CD4-positive, CD25-positive, alpha-beta regulatory T cell (primary cell): ENCODE measurements at places on chromosomes 4 and X. TPM values are rescaled to one million over a fixed set of nuclear protein-coding genes. Genes with fewer than 3 reads are reported as not detected.

The AMTN gene
- total RNA-seq: not detected

DNA sequence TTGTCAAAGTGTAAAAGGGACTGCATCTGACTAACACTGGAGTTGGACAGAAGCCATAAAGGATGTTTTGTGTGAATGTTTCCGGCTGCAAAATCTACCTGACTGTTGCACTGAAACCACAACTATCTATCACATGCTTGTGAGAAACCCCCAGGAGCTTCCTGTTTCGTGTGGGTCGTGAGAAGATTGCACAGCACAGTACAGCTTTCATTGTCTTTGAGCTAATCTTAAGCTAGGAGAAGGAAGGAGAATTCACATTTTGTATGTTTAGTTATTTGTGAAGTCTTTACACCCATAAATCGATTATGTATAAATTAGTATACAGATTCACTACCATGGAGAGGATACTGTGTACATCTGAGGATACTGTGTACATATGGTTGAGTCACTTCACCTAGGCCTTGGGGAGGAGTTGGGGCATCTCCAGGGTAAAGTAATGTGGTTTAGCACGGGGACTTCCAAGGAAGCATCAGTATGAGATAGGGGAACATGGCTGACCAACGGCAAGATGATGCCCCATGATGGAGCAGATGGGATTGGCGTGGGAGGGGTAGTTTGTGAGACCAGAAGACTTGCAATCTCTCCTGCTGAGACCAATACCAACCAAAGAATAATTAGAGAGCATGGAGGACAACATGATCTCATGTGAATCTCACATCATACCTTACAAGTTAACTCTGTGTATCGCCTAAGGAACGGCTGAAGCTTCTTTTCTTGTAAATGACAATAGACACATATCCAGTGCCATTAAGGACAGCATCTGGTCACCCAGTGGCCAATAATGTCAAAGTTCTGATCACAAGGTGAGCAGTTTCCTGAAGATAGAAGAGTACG lies 43.1 kb upstream of the FAM9C start:
- peak; percentile 63 for DNase-seq
- H3K36me3 ChIP-seq: no peaks in the 10 kb centered on the region
- H3K27ac ChIP-seq: peak overlapping the region; percentile 96
- H3K27me3 ChIP-seq: no peaks in the 10 kb centered on the region

The NAP1L2 gene
- 11.4 TPM for total RNA-seq

The ODAPH gene
- not detected for total RNA-seq

The NUP62CL gene
- total RNA-seq: 3.3 TPM

GRCh38 chr4:27714073-27714472 lies 853.4 kb downstream of the STIM2 start:
- H3K36me3 ChIP-seq: no peaks in the 10 kb centered on the region
- no peaks in the 10 kb centered on the region for H3K27me3 ChIP-seq
- no peaks in the 10 kb centered on the region for H3K4me1 ChIP-seq
- no peak for DNase-seq

- DNase-seq: no peak
- peak overlapping the region; percentile 80 for H3K4me3 ChIP-seq
- H3K36me3 ChIP-seq: no peaks in the 10 kb centered on the region
- H3K27ac ChIP-seq: peak overlapping the region; percentile 79
- no peaks in the 10 kb centered on the region for H3K27me3 ChIP-seq
These were observed 587 bp downstream of the TIMM8A start for GRCh38 chrX:101347859-101348451.

The TGIF2LX gene
- not detected for total RNA-seq

The TBX22 gene
- not detected for total RNA-seq

DNA sequence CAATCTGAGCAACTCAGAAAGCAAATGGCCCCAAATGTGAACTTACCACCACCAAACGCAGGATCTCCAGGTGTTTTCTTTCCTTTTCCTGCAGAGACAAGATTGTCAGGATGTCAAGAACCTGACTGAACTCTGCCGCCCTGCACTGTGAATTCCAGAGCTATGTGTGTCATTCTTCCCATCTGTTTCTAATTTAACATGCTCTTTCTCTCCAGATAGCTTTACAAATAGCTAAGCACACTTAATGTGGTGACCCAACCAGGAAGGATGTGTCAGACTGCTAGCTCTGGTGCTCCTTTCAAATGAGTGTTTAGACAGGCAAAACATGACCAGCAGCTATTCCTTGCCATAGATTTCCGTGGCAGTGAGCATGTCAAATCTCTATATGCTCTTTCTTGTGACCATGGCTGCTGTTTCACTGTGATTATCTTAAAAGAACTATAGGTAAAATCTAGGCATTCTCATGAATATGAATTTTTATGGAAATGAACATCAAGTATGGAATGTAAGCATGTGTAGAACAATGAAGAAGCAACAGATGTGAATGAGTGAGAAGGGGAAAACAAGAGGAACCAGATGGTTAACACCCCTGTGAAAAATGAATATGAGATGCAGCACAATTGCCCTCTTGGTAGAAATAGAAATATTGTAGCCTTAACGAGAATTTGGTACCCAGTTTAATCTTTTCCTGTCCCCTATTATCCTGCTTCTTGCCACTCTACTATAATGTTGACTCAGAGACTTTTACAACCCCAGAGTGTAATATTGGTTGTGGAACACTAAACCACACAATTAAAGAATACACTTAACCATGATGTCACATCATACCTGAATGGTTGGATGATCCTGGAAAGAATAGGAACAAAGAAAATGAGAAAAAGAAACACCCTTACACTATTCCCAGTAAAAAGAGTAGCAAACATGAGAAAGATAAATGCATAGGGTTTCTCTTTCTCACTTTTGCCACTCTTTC lies 247.8 kb upstream of the DKK2 start:
- H3K4me3 ChIP-seq: no peak overlapping the region
- no peaks in the 10 kb centered on the region for H3K36me3 ChIP-seq
- H3K27ac ChIP-seq: no peak overlapping the region
- H3K4me1 ChIP-seq: no peaks in the 10 kb centered on the region
- no peak for DNase-seq
- no peaks in the 10 kb centered on the region for H3K27me3 ChIP-seq

GRCh38 chrX:1928805-1929204 lies 313.9 kb downstream of the ASMT start:
- H3K4me1 ChIP-seq: no peaks in the 10 kb centered on the region
- no peak overlapping the region for H3K4me3 ChIP-seq
- no peaks in the 10 kb centered on the region for H3K36me3 ChIP-seq
- H3K27me3 ChIP-seq: no peaks in the 10 kb centered on the region
- H3K27ac ChIP-seq: no peak overlapping the region

DNA sequence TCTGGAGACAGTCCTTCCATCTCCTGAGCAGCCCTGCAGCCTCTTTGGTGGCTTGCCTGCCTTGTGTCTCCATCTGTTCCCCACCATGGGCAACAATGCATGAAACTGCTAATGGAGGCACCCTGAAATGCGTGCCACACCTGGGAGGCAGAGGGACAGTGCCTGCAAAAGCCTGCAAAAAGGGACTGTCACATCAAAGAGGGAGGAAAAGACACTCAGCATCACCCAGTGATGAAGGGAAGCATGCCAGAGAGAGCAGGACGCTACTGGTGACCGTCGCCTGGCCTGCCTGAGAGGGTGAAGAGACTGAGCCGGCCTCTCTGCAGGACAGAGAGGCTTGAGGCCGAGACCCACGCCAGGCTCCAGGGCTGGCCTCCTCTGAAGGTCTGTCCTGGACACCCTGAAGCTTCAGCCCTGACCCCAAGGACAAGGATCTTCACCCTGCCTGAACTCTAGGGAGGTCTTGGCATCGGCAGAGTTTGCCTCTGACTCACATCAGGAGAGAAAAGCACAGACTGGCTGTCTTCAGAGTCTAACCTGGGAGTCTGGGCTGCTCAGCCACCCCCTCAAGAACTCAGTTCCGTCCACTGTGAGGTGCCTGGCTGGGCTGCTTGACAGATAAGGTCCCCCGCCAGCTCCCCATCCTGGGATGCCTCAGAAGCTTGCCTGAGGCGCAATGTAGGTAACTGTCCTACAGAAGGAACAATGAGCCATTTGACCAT lies 8.1 kb downstream of the ACSL1 start:
- peaks cover 18% of the 10 kb centered on the region for H3K4me1 ChIP-seq
- H3K36me3 ChIP-seq: no peaks in the 10 kb centered on the region
- H3K27me3 ChIP-seq: no peaks in the 10 kb centered on the region
- DNase-seq: no peak
- no peak overlapping the region for H3K4me3 ChIP-seq
- H3K27ac ChIP-seq: no peak overlapping the region

DNA sequence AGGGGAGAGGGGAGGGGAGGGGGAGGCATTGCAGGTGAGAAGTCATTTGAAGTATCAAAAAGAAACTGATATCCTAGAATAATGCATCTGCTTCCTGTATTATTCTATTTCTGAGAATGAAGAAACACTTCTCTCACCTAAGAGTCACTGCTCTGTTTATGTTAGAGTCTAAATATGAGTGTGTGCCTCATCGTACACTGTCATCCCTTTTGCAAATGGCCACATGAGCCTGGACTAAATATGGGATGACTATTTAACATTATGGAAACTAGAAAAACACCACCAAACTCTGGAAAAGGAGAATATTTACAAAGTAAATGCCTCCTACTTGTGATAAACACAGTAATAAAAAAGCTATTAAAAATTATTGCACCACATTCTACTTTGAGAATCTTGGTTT lies 146.4 kb upstream of the NOCT start:
- no peak overlapping the region for H3K4me3 ChIP-seq
- DNase-seq: no peak
- H3K27me3 ChIP-seq: no peaks in the 10 kb centered on the region
- no peak overlapping the region for H3K27ac ChIP-seq

- no peaks in the 10 kb centered on the region for H3K36me3 ChIP-seq
- H3K4me1 ChIP-seq: no peaks in the 10 kb centered on the region
- H3K27me3 ChIP-seq: no peaks in the 10 kb centered on the region
These were observed 123.8 kb upstream of the CXCL13 start for GRCh38 chr4:77481856-77482255.

The VCX3B gene
- total RNA-seq: not detected

The MAGEA4 gene
- not detected for total RNA-seq

- no peak for DNase-seq
- H3K4me3 ChIP-seq: no peak overlapping the region
- H3K27me3 ChIP-seq: no peaks in the 10 kb centered on the region
- H3K4me1 ChIP-seq: no peaks in the 10 kb centered on the region
- no peak overlapping the region for H3K27ac ChIP-seq
These were observed 35.1 kb downstream of the ATG4A start for GRCh38 chrX:108126661-108127060.

DNA sequence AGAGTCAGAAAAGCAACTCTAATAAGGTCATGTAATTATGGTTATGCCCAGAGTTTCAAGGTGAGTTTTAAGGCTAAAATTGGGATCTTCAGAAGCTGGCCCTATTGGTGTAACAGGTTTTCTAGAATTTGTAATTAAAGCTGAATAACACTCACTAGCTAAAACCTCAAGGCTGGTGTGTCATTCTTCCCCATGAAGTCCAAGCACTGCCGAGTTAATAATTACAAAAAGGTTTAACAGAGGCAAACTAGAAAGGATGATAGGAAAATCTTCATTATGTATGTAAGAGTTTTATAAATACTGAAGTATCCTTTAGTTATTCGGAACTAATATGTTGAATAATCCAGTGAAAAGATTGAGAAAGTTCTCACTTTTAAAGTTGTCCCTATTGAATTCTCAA lies 34.3 kb downstream of the MXRA5 start:
- DNase-seq: no peak
- no peak overlapping the region for H3K4me3 ChIP-seq
- H3K36me3 ChIP-seq: no peaks in the 10 kb centered on the region
- no peak overlapping the region for H3K27ac ChIP-seq
- H3K27me3 ChIP-seq: no peaks in the 10 kb centered on the region
- no peaks in the 10 kb centered on the region for H3K4me1 ChIP-seq

The FGFBP2 gene
- total RNA-seq: 0.39 TPM

The TREX2 gene
- 3.8 TPM for total RNA-seq

- H3K4me1 ChIP-seq: no peaks in the 10 kb centered on the region
- no peak overlapping the region for H3K27ac ChIP-seq
- no peaks in the 10 kb centered on the region for H3K36me3 ChIP-seq
- H3K27me3 ChIP-seq: peaks cover 27% of the 10 kb centered on the region
These were observed 133.3 kb downstream of the GATB start for GRCh38 chr4:151627491-151627890.

DNA sequence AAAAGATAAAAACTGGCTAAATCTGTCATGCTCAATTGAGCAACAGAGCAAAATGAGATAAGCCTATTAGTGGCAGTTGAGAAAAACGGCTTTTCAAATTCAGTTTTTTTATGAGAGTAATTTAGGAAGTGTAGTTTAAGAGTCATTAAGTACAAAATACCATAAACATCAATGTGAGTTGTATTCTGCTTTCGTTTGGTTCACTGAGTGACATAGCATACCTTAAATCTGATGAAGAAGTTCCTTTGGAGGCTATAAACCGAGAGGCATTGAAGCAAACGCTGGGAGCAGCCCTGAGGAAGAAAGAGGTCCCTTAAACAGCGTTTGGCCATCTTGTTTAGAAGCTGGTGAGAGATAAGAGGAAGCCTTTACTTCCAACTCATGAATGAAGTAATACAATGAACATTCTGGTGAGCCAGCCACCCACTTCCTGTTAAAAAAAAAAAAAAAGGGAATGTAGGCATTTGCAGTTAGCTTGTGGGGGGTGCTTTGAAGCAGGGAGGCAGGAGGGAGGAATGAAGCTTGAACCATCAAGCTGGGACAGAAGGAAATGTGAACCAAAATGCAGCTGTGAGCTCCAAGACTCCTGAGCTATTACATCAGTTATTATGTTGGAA lies 132.3 kb downstream of the ZNF330 start:
- no peaks in the 10 kb centered on the region for H3K4me1 ChIP-seq
- H3K4me3 ChIP-seq: no peak overlapping the region
- DNase-seq: no peak
- no peak overlapping the region for H3K27ac ChIP-seq

The KIF4A gene
- 0.42 TPM for total RNA-seq

- DNase-seq: no peak
- H3K36me3 ChIP-seq: no peaks in the 10 kb centered on the region
- H3K4me3 ChIP-seq: no peak overlapping the region
- H3K4me1 ChIP-seq: no peaks in the 10 kb centered on the region
- no peaks in the 10 kb centered on the region for H3K27me3 ChIP-seq
These were observed 35.1 kb downstream of the ENPEP start for GRCh38 chr4:110510955-110511544.

The TIGD2 gene
- 4.0 TPM for total RNA-seq

- H3K4me3 ChIP-seq: no peak overlapping the region
- no peak for DNase-seq
- no peaks in the 10 kb centered on the region for H3K27me3 ChIP-seq
- H3K4me1 ChIP-seq: no peaks in the 10 kb centered on the region
- H3K27ac ChIP-seq: no peak overlapping the region
These were observed 73.9 kb downstream of the REELD1 start for GRCh38 chr4:146288193-146288592.

GRCh38 chr4:112982680-112983079 lies 66.8 kb upstream of the ANK2 start:
- H3K4me1 ChIP-seq: no peaks in the 10 kb centered on the region
- DNase-seq: no peak
- H3K27me3 ChIP-seq: no peaks in the 10 kb centered on the region
- H3K36me3 ChIP-seq: no peaks in the 10 kb centered on the region

DNA sequence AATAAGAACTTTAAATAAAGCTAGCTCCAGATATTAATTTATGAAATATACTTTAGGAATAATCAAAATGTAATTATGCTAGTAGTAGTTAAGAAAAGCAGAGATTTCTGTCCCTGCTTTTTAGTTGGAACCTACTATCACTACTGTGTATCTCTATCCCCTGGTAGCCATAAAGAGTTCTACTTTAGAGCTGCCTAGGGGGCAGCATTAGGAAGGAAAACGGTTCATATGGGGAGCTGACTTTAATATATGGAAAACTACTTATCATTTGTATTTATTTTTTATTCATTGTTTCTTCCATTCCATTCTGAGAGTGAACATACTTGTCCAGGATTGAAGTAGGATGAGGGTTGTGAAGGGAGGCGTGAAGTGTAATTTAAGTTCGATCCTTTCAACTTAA lies 40.9 kb downstream of the CPEB2 start:
- peaks cover 8% of the 10 kb centered on the region for H3K36me3 ChIP-seq
- H3K27me3 ChIP-seq: no peaks in the 10 kb centered on the region
- DNase-seq: no peak
- no peak overlapping the region for H3K27ac ChIP-seq
- H3K4me1 ChIP-seq: no peaks in the 10 kb centered on the region
